ENCODE measurements at places on chromosomes 2 and 18. TPM values are rescaled to one million over a fixed set of nuclear protein-coding genes. Genes with fewer than 3 reads are reported as not detected.

Gene LIMS2
- 15.5 TPM for total RNA-seq

Gene ABCG5
- total RNA-seq = not detected

Gene RAMP1
- 0.62 TPM for total RNA-seq

Gene C1D
- 19.0 TPM for total RNA-seq

Gene IL36A
- not detected for total RNA-seq

Gene VRK2
- 14.7 TPM for total RNA-seq

Gene PKDCC
- not detected for total RNA-seq

Gene TMEM214
- total RNA-seq = 38.3 TPM

Gene APCDD1
- not detected for total RNA-seq

Gene CERKL
- total RNA-seq = not detected

Gene VAMP5
- 18.4 TPM for total RNA-seq

Gene UGT1A10
- not detected for total RNA-seq

Gene CCDC150
- 10.8 TPM for total RNA-seq

Gene AKAIN1
- total RNA-seq = not detected

Gene MEP1B
- not detected for total RNA-seq

Gene MAIP1
- total RNA-seq = 28.6 TPM

Gene RGPD4
- total RNA-seq = 0.07 TPM

Gene SP100
- total RNA-seq = 151 TPM

Gene MATN3
- total RNA-seq = not detected

Gene PRSS56
- total RNA-seq = not detected

Gene NPHP1
- 1.3 TPM for total RNA-seq

Gene CCDC141
- total RNA-seq = 4.6 TPM

Gene C2orf66
- total RNA-seq = not detected

Gene GCG
- total RNA-seq = not detected

Gene CNGA3
- not detected for total RNA-seq

Data from activated naive CD4-positive, alpha-beta T cell treated with anti-CD3 and anti-CD28 coated beads for 36 hours (primary cell).